DND-41 (cell line): ENCODE measurements at places on chromosomes 13 and 19.

- no peak for DNase-seq
These were observed 418.1 kb upstream of the ARGLU1 start for GRCh38 chr13:106986033-106986484.

- no peak for DNase-seq
These were observed 82.9 kb downstream of the SLITRK5 start for GRCh38 chr13:87754097-87754496.

DNA sequence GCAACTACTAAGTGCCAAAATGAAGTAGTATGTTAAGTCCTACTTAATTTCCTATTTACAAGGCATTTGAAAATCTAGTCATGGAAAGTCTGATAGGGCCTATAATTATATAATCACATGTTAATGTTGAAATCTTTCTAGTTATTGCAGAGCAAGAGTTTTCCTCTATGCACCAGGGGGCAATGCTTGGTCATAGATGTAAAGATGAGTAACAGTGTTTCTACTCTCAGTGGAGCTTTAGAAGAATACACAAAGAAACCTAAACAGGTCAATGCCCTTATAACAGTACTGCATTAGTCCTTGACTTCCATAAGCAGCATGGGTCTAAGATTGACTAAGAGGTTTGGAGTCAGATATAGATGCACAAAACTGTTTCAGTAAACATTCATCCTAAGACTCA lies 218.7 kb downstream of the KCTD12 start:
- no peak for DNase-seq

GRCh38 chr13:101289764-101290163 lies 126.5 kb downstream of the NALCN start:
- peak; percentile 27 for DNase-seq

DNA sequence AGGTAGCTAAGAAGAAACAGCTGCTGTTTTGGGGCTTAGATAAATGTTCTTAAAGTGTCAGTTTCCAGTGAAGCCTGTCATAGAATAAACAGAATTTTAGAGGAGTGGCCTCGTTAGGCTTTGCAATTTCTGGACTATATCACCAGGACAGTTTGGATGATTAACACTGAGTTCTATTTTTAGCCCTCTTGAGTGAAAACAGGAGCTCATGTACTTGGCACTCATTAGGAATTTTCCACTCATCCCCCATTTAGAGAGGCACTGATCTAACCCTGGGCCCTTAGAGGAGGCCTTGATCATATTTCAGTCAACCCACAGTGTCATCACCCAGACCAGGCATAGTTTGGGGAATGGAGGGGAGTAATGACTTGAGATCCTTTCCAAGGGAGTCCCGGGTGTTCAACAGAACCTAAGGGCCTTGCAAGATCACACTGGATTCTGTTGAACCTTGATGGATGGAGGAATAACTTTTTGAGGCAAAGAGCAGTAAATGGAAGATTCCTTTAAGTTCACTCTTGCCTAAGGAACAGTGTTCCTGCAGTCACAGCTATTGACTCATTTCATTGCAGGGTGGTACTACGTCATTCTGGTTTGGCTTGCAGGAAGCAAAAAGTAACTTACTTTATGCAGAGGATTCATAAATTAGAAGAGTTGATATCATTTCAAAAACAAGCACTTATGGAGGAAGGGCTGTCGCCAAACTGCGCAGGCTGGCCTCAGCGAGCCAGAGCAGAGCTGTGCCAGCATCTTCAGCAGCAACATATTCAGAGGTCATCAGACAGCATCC lies 160.2 kb downstream of the SLC7A1 start:
- no peak for DNase-seq
